ENCODE measurements at places on chromosomes 1 and 21. TPM values are rescaled to one million over a fixed set of nuclear protein-coding genes. Genes with fewer than 3 reads are reported as not detected.

The AKT3 gene
- 30.0 TPM for total RNA-seq

The HES5 gene
- total RNA-seq, result not detected

The BCAN gene
- not detected for total RNA-seq

The FMO2 gene
- under 0.01 TPM for total RNA-seq

The SMCP gene
- not detected for total RNA-seq

The MINDY1 gene
- 5.8 TPM for total RNA-seq

The COL16A1 gene
- 34.2 TPM for total RNA-seq

- no peak for DNase-seq
Observed at GRCh38 chr1:53733447-53733931, 5.5 kb downstream of the GLIS1 start.

GRCh38 chr1:223490256-223490655 lies 97.0 kb downstream of the CCDC185 start:
- no peak for DNase-seq

DNA sequence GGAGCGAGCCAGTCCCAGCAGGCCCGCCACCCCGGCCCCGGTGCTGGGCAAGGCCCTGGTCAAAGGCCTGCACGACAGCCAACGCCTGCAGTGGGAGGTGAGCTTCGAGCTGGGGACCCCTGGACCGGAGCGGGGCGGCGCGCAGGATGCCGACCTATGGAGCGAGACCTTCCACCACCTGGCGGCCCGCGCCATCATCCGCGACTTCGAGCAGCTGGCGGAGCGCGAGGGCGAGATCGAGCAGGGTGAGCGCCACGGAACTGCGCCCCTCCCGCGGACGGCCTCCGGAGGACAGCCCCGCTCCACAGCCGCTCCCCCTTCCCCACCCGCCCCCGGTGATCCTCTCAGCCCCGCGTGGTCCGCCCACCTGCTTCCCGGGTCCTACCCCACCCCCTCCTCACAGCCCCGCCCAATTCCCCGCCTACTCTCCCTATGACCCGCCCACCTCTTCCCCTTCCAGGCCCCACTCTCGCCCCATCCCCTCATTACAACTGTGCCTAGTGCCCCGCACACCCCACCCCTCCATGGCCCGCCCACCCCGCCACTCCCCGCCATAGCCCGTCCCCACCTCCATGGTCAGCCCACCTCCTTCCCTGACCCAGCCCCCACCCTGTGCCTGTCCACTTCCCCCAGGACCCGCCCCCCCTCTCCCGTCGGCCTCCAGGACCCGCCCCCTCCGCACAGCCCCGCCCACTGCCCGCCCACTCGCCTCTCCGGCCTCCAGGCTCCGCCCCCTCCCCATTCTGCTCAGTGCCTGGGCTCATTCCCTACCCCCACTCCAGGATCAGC lies 52.7 kb downstream of the VWA5B1 start:
- DNase-seq, result no peak

- DNase-seq, result peak; percentile 81
Observed at GRCh38 chr1:42950116-42950481, 8.6 kb downstream of the SLC2A1 start.

GRCh38 chr1:239810061-239810481 lies 281.6 kb upstream of the FMN2 start:
- DNase-seq, result no peak

GRCh38 chr21:26064506-26064905 lies 106.1 kb downstream of the APP start:
- DNase-seq, result no peak

- DNase-seq, result peak; percentile 94
Observed at GRCh38 chr1:199084293-199084692, 445.5 kb downstream of the PTPRC start.

DNA sequence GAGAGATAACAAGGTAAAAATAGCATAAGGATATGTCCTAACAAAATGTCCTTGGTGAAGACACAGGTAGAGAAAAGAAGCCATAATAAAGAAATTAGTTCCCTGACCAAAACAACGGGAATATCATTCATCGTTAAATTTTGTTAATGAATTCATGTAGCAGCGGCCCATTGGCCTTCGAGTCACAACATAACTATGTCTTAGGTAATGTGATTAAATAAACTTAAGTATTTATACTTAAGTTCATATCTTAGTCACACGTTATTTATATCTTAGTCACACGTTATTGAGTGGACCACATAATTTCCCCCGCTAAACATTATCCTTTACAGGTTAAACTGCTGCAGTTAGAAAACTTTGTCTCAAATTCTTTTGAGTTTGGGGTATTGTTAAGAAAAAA lies 1.2 kb downstream of the NEXN start:
- peak; percentile 91 for DNase-seq
